ENCODE measurements at places on chromosomes 5 and 9. TPM values are rescaled to one million over a fixed set of nuclear protein-coding genes. Genes with fewer than 3 reads are reported as not detected.

Gene TLX3
- not detected for total RNA-seq

Gene SLC36A2
- total RNA-seq = not detected

Gene EGR1
- total RNA-seq = 12.1 TPM

GRCh38 chr5:3671337-3671736 is 75.7 kb downstream of the IRX1 start:
- no peak for DNase-seq

DNA sequence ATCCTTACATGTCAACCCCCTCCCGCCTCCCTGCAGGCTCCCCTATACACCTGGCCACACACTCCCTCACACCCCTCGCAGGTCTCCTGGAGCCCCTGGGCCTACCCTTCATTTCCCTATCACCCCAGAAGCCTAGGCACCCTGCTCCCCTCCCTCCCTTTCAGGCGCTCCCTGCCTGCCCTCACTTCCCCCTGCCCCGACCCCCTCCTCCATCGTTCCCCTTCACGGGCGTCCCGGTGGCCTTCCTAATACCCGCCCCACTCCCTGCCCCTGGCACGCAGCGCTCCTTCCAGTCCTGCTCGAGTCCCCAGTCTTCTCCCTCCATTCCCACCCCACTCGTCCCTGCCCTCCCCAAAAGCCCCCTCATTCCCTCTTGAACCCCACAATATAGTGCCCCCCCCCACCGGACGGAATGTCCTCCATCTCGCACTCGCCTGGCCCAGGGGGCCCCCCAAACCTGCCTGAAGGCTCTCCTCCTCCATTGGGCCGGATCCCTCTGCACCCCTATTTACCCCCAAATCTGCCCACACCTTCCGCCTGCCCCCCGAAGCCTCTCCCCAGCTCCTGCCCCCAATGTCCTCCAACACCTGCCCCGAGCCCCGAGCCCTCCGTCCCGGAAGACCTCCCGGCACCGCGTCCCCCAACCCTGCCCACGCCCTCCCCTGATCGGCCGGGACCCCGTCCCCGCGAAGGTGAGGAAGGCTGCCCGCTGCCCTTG is 746 bp downstream of the STRBP start:
- DNase-seq = no peak

Data from esophagus muscularis mucosa (tissue), 4 donors.